Stimulated activated CD8-positive, alpha-beta memory T cell treated with anti-CD3 and anti-CD28 coated beads, Interleukin-15, amount 100 ng/mL, for 48 hours (primary cell): ENCODE measurements at places on chromosomes 5 and 9.

DNA sequence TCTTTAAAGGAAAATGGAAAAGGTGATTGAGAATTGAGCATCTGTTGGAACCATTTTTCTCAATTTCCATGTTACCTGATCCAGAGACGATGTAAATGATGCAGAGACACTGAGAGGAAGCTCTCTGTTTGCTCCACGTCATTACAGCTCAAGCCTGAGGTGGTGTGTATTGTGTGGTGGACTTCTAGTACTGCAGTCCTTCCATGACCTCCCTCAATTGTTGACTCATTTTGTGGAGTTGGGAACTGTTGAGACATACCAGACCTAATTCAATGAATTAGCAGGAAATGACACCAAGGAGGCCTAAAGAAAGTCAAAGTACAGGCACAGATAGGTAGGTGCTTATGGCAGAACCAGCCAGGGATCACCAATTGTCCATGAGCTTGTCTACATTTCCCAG, 15.6 kb upstream of the LVRN start:
- no peak for DNase-seq

DNA sequence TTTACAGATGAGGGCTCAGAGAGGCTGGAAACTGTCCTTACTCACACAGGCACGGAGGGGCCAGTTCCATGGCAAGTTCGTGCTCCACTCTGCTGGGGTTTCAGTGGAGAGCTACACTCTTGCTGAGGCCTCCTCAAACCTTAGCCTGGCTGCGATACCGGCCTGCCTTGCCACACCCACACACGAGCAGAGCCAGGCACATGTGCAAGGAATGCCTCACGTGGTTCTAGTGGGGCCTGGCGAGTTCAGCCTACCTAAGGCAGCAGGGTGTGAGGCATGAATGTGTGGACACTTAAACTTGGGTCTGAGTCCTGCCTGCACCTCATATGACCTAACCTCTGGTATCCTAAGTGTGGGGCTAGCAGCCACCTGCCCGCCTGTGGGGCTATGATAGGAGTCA, 21.5 kb upstream of the PRDM12 start:
- DNase-seq = no peak

- no peak for DNase-seq
Observed at GRCh38 chr5:137758715-137759306, 4.6 kb upstream of the HNRNPA0 start.

DNA sequence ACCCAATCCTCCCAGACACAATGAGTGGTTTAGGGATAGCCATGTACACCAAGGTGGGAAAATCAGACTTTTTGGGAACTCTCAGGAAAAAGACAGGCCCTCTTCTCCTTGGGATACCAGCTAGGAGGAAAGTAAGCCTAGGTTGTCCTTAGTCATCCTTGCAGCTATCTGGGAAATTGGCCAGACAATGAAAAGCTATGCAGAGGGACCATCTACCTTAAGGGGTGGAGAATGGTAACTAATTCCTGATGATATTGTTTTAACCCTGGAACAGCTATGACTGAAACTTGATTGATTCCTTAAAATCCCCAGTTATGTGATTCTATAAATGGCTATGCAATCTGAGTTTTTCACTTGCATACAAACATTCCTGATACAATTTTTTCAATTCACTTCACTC, 88.9 kb upstream of the BNC2 start:
- DNase-seq = no peak
